ENCODE measurements at places on chromosomes 13 and 19. TPM values are rescaled to one million over a fixed set of nuclear protein-coding genes. Genes with fewer than 3 reads are reported as not detected.
A peak's percentile ranks its signal among the peaks of the same experiment; 100 is the strongest.

Gene ERICH4
- 1.0 TPM for total RNA-seq

Gene LTBP4
- 0.86 TPM for total RNA-seq

Gene CACNG6
- total RNA-seq = not detected

Gene BABAM1
- 70.0 TPM for total RNA-seq

Gene SHISA7
- not detected for total RNA-seq

DNA sequence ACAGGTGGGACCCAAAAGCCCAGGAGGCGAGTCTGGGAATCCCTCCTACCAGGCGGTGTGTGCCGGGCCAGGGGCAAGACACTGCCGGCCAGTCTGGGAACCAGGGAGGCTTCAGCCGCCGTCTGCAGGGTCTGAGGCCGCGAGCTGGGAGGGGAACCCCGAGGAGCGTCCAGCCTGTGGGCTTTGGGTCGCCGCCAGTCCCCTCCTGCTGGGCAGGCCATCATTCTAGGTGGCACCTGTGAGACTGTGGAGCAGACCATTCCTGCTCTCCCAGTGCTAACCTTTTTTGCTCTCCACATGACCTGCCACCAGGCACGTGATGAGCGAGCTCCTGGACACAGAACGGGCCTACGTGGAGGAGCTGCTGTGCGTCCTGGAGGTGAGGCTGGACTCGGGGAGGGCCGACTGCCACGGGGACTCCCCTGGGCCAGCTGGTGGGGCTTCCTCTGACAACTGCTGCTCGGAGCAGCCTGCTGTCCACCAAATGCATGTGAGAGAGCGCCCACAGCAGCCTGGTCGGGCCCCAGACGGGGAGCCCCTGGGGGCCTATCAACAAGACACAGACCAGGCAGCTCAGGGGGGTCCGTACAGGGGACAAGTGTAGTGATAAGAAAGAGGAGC lies 24.6 kb upstream of the F7 start:
- DNase-seq = no peak

- no peak for DNase-seq
Observed at GRCh38 chr19:37999309-38000213, 92.6 kb downstream of the SIPA1L3 start.

DNA sequence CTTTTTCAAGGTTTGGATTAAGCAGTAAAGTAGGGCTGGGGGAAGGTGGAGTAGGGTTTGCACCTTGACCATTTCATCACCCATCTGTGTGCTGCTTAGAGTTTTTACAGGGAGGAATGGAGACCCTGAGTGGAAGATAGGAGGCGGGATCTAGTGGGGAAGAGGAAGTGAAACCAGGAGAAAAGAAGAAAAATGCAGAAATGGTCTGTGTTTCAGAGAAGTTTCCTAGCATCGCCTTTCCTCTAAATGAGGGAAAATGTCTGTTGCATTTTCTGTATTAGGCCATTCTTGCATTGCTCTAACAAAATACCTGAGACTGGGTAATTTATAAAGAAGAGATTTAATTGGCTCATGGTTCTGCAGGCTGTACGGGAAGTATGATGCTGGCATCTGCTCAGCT lies 64.1 kb downstream of the TPT1 start:
- no peak for DNase-seq

DNA sequence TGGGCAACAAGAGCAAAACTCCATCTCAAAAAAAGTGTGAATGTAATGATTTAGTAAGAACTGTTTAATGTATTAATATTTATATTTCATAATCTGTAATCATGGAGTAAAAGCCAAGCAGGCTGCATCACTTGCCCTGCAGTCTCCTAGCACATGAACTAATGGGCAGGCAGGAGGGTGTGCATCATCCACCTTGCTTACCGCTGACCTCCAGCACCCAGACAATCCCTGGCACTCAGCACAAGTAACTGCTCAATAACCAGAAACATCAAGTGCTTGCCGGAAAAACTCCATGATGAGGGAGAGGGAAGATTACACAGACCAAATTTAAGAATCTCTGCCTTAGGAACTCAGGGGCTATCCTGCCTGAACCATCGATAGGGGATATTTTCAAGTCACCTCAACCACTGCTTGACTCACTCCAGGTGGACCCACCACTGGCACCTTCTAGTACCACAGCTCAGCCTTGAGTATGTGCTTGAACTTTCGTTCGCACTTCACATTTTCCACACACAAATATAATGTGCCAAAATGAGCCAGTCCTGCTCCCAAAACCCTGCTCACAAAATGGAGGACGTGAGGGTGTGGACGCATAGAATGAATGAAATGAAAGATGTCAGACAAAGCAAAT lies 18.6 kb downstream of the BRD4 start:
- DNase-seq = no peak

DNA sequence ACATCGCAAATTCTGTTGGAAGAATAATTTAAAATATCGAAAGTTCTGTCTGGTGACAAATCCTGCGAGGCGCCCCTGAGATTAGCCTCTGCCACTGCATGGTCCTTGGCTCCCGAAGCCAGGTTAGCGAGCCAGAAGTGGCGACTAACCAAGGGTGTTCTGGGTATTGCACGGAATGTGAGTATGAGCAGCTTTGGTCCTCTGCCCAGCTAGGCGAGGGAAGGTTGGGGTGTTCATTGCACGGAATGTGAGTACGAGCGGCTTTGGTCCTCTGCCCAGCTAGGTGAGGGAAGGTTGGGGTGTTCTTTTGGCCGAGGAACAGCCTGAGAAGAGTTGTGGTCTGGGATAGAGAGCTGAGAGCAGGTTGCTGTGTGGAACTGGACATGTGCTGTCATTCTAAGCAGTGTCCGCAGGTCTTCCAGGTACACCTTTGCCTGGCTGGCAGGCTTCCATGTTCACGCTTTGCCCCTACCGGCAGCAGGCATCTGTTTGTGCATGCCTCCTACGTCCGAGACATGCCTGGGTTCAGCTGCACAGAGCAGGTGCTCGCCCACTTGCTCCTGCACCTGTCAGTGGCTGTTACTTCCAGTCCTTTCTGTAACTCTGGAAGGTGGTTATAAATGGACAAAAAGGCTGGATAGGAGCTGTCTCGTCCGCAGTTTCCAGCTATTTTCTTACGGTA lies 18.3 kb upstream of the TEX29 start:
- DNase-seq = no peak

GRCh38 chr13:82925114-82925513 lies 957.2 kb downstream of the SLITRK1 start:
- no peak for DNase-seq

- peak; percentile 4 for DNase-seq
Observed at GRCh38 chr13:47289567-47289966, 392.7 kb upstream of the HTR2A start.

DNA sequence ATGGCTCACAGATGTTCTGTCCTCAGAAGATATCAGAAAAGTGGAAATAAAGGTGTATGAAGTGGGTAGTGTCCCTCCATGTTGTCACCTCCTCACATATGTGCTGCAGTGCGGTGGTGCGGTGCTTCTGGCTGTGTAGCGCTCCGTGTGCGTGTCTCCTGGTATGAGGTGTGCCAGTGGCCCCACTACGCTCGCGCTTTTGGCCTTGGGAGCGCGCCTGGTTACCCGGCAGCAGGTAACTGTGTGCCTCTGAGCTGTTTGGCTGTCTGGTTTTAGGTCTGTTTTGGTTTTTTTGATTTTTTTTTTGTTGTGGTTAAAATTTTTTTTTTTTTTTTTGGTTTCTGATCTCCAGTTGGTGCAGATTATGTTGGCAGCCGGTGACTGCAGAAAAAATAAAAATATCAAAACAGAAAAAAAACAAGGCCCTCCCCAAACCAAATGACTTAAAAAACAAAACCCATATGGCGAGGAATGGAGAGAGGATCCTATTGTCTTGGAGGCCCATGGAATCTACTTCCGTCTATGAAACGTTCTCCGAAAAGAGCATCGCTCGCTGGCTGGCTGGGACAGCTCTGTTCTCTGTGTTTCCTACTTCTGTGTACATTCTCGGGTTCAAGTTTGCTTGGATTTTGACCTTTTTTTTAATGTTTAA lies 7.9 kb downstream of the HNRNPL start:
- no peak for DNase-seq

- DNase-seq = no peak
Observed at GRCh38 chr13:55792544-55793193, 1348.0 kb upstream of the PRR20A start.
